A549 (cell line): ENCODE measurements at places on chromosomes 13 and 19.

- DNase-seq, result no peak
These were observed 528.7 kb downstream of the RFC3 start for GRCh38 chr13:34346626-34347025.

- DNase-seq, result no peak
These were observed 56.6 kb downstream of the MAP4K1 start for GRCh38 chr19:38561053-38561606.

DNA sequence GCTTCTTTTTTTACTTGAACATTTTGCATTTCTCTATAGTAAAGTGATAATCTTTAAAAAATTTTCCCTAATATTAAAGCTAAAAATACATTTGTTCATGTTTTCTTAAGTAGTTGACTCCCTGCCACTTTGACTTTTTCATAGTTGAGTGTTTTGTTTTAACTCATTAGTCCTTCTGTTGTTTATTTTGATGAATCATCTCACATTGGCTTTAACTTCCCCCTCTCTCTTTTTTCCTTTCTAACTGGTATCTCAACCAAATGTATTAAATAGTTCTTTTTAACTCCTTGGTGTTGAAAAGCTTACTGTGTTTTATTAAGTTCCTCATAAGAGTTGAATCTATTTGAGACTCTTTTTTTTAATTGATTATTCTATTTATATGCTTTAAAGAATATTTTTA is 2.8 kb downstream of the TNFSF13B start:
- no peak for DNase-seq

GRCh38 chr13:71808708-71809107 is 58.3 kb downstream of the DACH1 start:
- no peak for DNase-seq
